Thoracic aorta (tissue), 2 donors: ENCODE measurements at places on chromosomes 5 and 9.

DNA sequence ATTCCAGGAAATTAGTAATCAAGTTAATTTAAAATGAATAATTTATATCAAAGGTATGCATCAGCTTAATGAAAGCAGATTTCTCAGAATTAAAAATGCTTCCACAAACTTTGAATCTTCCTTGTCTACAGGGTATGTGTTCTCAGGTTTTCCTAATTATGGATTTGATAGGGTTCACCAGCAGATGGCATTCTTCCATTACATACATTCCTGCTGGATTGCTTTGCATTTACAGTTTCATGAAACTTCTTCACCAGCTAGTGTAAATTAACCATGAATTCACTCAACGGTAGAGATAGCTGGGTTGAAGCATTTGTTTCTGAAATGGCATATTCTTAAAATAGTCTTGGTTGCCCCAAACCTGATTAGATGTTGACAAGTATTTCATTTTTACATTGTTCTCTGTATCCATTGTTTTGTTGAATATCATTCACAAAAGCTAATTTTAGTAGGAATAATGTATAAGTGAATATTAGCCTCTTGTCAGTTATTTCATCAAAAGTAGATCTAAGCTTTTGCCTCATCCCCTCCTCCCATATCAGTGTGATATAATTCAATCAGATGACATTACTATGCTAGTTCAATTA, 68.7 kb upstream of the WDR41 start:
- DNase-seq: no peak

DNA sequence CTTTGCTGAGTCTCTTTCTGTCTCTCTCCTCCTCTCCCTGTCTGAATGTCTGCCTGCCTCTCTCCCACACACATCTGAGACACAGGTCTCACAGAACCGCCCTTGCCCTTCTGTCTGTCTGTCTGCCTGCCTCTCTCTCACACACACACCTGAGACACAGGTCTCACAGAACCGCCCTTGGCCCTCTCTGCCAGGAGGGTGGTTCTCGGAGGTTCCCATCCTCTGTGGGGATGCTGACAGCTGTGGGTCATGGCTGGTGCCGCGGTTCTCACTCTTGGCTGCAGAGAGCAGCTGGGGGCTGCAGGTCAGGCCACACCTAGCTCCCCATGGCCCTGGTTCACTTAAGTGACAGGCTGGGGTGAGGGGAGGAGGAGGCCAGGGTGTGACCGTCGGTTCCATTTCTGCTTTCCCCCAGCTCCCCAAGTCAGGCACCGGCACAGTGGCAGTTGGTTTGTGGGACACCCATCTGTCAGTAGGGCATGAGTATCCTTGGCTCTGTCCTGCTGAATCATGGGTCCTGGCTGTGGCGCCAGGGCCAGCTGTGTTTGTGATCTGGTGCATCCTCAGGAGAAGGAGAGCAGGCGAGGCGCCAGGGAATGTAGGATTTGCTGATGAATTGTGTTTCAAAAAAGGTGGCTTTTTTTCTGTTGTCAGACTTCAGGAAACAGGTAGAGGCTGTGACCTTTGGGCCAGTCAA, 42.3 kb upstream of the CLPTM1L start:
- DNase-seq: no peak

GRCh38 chr9:76985581-76985980, 33.9 kb upstream of the FOXB2 start:
- no peak for DNase-seq

DNA sequence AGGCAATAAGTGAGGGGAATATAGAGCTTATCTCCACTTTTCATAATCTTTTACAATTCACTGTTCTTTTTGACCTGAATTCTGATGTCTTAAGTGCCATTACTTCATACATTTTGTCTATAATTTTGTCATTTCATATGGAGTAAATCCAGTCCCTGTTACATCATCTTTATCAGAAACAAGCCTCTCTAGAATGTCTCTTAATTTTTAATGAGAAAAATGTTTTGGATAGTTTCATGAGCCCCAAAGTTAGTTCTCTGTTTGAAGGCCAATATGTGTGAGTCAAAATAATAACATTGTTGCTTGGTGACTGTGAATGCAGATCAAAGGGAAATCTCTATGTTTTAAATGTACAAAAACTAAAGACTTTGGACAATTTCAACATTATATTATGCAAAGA, 329.6 kb upstream of the ARRDC3 start:
- no peak for DNase-seq

DNA sequence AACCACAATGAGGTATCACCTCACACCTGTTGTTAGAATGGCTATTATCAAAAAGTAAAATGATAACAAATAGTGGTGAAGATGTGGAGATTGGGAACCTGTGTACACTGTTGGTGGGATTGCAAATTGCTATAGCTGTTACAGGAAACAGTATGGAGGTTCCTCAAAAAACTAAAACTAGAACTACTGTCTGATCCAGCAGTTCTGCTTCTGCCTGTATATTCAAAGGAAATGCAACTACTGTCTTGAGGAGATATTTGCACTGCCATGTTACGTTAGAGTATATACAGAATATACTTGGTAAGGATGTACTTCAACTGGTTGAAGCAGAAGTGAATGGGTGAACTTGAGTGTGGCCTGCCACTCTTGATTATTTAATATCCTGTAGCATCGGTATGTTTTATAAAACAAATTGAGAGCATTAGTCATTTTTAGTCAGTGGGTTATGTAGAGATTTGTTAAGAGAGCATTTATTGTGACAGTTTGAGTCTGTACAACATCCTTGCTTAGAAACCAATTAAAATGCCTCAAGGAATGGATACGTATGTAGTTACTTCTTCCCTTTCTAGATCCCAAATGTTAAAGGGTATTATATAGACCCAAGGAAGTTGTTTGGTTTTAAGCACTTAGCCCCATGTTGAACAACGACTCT, 37.5 kb downstream of the ZCCHC7 start:
- DNase-seq: no peak

- no peak for DNase-seq
These were observed 25.3 kb downstream of the STXBP1 start for GRCh38 chr9:127637322-127637847.

DNA sequence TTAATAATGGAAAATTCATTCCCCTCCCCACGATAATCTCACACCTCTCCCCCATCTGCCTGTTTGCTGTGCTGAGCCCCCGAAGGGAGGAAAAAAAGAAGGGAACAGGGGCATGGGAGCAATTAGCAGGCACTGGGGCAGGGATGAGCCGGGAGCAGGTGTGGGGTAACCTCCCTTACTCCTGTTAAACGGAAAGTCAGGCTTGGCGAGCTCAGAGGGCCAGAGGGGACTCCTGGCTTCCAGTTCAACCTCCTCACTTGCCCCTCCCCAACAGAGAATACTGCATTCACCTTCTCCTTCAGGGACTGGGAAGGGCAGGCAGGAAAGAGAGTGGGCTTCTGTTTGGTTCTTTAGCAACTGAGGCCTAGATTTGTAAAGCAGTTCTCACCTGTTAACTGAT, 1.6 kb downstream of the AFAP1L1 start:
- DNase-seq: no peak

DNA sequence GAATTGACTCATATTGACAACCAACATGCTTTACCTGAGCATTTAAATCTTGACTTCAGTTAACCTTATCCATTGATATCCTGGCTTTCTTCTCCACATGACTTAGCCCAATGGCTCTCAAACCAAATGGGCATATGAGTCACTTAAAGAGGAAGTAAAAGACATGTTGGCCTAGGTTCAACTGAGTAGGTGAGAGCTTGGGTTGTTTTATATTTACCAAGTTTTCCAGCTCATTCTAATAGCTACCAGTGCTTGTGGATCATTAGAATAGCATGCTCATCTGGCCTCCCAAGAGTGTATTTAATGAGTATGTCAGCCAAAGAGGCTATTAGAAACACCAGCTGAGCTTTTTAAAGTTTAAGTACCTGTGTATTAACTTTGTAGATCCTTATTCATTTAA, 1049.0 kb downstream of the PTPRD start:
- no peak for DNase-seq

GRCh38 chr5:172887692-172888091, 53.6 kb downstream of the ERGIC1 start:
- DNase-seq: no peak

DNA sequence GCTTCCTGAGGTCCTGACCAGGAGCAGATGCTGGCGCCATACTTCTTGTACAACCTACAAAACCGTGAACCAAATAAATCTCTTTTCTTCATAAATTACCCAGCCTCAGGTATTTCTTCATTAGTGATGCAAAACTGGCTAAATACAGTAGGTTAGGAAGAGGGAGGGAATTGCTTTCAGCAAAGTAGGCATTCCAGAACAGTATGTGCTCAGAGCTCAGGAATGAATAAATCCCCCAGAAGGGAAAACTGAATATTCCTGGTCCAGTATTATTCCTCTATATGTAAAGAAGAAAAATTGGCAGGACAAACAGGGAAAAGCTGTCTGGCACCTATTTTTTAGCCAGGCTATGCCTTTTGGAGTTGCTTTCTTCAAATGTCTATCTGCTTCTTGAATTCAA, 577.1 kb downstream of the PSAT1 start:
- no peak for DNase-seq

DNA sequence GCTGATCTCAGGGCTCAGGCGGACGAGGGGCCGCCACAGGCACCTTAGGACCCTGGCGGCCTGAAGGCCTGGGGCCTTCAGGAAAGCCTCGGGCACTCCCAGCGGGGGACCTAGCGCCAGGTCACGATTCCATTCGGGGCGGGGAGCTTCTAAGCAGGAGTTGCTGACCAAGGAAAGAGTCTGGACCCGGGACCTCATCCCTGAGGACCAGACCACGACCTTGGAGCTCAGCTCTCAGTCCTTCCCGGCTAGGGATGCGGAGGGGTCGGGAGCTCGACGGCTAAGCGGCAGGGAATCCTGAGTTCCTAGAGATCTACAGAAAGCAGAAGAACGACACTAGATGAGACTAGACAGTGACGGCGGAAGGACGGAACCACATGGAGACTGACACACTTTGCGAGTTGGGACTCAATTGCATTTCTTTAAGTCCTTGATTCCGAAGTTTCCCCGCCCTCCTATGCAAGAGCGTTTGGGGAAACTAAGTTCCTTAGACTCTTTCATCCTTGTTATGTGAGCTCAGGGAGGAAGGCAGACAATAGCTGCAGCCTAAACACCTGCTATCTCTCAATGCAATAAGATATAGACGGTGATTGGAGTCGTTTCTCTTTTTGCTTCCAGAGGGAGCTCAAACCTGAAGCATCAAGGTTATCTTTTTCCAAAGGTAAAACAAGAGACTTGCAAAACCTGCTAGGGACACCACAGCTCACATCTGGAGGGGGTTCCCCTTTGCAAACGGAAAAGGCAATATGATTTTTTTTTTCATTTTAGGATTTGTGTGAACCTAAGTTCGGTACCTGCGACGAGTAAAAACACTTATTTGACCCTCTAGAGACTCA, 9.7 kb downstream of the NR2F1-AS1 start:
- no peak for DNase-seq
